NCI-H510A treated with DMSO at 0.1 percent for 48 hours (cell line): ENCODE measurements at places on chromosomes 11 and 22.

- DNase-seq, result no peak
Observed at GRCh38 chr11:1765871-1766718, 2.4 kb upstream of the CTSD start.

DNA sequence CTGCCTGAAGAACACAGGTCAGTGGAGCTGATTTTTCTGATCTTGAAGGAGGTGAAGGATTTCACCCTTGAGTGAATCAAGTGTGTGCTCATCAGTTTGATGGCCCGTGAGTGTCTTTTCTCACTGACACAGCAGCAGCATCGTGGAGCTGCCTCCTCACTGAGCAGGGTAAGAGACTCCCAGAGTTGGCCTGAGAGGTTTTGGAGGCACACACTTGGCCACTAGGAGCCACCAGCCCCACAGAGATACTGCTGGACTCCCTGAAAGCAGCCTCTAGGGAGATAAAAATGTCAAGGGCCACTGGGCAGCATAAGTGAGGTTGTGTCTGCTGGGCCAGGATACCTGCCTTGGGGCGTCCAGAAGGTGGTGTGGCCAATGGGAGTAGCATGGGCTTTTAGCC is 245.4 kb downstream of the GRIK4 start:
- DNase-seq, result no peak

DNA sequence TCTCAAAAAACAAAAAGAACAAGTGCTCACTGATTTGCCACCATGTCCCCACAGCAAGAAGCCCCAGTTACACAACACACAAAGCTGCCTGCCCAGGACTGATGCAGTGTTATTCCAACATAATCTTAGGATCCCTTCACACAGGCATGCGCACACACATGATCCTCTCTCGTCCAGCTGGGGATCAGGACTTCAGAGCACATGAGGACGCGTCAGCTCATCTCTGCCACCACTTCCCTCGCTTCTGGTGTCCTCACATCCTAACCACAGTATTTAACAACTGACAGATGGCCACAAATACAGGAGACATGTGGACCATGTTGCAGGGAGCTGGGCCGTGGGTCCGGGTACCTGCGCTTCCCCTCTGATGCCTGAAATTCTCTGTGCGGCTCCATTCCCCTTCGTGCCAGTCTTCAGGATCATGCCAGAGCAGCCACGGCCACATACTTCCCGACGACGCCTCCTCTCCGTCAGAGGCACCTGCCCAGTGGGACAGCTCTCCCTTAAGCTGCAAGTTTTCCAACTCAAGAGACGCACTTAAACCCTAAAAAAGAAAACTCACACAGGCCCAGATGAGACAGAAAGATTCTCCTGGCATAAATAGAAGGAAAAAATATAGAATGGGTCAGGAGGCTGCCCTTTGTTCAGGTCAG is 68.3 kb downstream of the PACSIN2 start:
- no peak for DNase-seq

DNA sequence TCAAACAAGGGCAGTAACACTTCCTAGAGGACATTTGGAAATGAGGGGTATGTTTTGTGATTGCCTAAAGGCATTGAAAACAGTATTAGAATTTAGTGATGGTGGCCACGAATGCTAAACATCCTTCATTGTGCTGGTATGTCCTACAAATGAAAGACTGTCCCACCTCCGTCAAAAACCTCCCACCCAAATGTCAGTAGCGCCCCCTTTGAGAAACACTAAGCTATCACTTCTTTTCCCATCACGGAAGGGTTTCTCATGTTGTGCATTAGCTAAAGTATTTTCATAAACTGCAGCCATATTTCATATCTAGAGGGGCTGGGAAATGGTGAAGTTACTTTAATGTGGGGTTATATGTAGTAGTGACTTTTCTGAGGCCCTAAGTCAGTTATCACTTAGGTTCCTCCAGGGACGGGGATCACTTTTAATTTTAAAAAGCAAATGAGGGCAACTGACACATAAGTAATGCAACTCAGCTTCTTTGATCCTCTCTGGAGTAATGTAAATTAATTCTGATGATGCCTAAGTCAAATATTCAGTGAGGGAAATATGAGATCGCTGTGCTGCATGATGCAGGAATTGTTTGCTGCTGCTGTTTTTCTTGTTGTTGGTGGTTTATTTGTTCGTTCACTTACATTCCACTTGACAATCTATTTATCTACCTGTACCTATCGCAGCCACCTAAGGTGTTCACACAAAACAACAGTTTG is 1403.4 kb upstream of the TENM4 start:
- DNase-seq, result no peak

DNA sequence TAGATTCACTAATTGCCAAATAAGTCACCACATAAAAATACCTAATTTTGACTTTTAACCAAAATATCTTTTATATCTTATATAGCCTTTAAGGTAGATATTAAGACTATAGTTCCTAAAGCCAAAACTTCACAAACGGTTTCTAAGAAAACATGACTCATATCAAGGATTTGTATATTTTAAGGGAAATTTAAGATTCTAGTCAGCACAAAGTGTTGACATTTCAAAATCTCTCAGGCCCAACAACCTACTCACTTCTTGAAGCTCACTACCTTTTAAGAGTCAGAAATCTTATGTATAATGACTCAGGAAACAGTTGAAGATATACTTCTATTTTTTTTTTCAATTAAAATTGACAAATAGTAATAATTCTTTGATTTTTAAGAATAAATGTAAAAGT is 221.9 kb downstream of the SBF2 start:
- DNase-seq, result no peak
